ENCODE measurements at places on chromosomes 16 and 17.

DNA sequence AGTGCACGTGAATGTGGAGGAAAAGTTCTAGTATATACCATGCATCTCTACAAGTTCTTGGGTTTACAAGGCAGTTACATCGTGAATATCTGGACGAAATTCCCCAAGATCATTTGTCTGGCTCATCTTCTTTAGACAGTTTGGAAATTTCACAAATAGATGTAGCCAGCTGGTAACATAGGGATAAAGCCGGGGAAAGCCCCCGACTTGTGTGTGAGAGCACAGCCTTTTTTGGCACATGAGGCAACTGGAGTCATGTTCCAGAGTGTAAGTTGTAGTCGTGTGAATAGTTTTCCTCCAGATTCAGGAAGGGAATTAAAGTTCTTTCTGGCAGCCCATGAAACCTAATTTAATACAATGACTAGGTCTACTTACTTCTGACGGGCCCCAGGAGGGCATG lies 62.3 kb downstream of the MARCHF10 start:
- no peak for DNase-seq

DNA sequence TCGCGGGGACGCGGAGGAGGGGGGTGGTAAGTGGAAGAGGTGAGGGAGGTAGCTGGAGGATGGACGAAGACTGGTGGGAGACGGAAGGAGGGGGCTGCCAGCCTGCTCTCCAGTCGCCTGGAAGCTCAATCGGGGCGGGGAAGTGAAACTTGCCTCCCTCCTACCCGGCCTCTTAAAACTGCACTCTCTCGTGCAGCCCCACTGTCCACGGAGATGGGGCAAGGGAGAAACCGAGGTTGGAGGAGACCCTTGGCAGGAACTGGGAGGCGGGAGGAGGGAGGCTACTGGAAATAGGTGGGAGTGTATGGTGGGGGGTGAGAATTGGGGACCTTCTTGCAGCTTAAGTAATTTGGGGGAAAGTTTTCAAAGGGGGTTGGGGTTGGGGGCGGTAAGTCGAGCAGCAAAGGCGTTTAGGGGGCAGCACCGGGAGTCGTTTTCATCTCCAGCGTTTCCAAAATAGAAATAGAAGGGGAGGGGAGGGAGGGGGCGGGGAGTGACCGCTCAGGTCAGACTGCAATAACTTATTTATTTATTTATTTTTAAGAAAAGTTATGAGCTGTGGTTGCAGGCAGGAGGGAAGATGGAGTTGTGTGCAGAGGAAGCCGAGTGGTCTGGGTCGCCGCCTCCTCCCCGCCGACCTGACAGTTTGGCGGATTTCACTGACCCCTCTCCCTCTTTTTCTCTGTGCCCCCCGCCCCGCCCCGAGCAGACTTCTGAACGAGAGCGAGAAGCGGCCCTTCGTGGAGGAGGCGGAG lies 1.4 kb downstream of the SOX9 start:
- no peak for DNase-seq

GRCh38 chr16:50121721-50122445 lies 31.2 kb upstream of the TENT4B start:
- DNase-seq, result peak; percentile 43

DNA sequence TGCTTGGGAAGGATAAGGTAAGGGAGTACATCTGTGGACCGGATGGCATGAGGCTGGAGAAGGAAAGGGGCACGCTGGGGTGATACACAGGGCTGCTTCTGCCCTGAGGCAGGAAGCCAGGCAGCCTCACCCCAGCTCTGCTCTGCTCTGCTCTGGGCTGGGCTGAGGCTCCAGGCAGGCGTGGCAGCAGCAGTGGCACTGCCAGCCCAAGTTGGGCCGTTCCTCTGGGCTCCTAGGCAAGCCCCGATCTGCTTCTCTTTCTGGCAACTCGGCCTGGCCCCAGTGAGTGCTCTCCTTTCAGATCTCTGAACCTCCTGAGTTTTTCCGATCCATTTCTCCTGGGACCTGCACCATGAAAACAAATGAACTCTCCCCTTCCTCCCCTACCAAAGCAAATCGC lies 44.9 kb downstream of the VAC14 start:
- DNase-seq, result no peak

DNA sequence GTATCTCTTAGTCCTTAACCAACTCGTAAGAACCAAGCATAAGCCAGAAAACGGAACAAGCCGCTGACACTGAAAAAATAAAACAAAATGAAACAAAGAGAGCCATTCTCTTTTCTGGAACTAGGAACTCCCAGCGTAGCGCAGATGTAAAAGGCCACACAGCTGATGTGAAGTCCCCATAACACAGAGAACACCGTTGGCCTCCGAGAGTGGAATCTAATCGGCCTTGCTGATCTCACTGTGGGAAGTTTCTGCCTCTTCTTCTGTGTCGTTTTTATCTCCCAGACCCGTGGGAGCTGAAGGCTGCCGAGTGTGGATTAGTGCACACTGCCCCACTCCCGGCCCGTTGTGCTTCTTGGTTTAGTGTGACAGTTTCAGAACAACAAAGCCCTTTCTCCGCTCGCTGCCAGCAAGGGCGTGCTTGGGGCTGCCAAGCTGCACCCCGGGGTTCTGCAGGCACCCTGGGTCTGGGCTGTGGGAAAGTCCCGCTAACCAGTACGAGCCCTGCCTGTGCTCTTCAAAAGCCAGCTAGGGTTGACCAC lies 21.7 kb downstream of the TTYH2 start:
- DNase-seq, result no peak

All from activated CD4-positive, alpha-beta T cell treated with anti-CD3 and anti-CD28 coated beads for 48 hours (primary cell).